ENCODE measurements at places on chromosomes 5 and 9.

DNA sequence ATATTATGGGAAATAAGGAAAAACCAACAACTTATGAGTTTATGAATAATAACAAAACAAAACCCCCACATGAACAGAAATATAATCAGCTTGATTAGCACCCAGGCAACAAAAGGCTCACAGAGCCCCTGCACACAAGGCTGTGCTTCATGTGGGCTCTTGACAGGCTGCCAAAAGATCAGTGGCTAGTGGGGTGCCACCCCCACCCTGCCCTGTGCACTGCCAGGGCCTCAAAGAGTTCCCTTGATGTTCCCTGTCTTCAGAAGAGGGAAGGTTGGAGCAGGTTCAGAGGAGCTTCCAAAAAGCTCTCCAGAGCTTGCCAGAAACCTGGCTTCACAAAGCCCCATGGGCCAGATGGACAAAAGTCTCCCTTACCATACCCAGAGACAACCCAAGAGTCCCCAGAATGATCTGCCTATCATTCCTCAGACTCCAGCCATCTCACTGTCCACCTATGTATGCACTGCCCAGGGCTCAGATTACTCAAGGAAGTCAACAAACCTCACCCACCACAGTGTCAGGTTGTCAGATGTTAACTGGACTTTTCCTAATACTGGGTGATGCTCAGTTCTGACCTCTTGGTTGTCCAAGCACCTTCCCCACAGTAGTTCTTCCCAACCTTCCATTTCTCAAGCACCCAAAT, 87.5 kb downstream of the SIL1 start:
- DNase-seq: no peak

- peak; percentile 72 for DNase-seq
Measured at GRCh38 chr9:134025606-134026541, 593 bp downstream of the BRD3OS start.

GRCh38 chr9:105608721-105609598, 51.0 kb downstream of the FKTN start:
- no peak for DNase-seq

GRCh38 chr9:70468291-70468690, 53.8 kb upstream of the KLF9 start:
- DNase-seq: no peak

DNA sequence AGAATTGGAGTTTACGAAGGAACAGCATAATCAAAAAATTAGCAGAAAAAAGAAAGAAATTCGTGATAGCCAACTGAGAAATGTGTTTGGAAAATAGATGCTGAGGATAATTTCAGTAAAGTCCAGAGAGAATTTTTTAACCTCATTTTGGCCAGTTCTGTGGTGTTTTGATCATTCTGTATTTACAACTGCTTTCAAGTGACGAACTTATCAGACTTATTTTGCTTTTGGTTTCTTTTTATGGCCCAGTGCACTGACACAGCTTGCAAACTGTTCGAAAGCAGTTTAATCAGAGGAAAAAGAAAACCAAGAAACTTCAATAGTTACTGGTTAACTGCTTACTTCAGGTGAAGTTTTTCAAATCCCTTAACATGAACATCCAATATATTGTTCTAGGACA, 1.9 kb downstream of the SDHA start:
- no peak for DNase-seq

GRCh38 chr5:157473383-157474320, 13.6 kb downstream of the NIPAL4 start:
- DNase-seq: no peak

DNA sequence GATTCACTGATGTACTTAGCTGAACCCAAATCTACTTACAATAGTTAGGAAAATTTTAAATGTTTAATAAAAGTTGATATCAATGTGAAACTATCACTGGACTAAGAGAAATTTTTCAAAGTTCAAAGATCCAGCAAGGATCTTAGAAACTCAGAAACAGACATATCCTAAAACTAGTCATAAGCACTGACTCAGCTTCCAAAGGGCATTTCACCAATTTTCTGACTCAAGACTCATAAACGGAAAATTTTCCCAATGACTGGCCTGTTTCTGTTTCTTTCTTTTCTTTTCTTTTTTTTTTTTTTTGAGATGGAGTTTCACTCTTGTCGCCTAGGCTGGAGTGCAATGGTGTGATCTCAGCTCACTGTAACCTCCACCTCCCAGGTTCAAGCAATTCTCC, 66.6 kb downstream of the CDC14B start:
- no peak for DNase-seq

DNA sequence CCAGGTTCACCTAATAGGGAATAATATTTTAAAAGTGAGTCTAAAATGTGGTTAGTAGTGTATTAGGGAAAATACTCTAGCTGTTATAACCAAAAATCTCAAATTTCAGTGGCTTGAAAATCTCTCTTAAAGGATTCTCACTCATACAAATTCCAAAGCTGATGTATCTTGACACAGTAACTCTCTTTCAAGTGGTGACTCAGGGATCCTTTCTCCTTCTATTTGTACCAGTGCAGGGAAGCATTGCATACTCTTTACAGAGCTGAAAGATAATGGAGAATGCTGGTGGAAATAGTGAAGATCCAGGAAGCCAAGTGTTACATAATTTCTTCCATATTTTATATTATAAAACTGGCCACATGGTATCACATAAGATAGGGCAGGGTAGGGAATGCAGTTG, 560.2 kb upstream of the CDH9 start:
- DNase-seq: no peak

DNA sequence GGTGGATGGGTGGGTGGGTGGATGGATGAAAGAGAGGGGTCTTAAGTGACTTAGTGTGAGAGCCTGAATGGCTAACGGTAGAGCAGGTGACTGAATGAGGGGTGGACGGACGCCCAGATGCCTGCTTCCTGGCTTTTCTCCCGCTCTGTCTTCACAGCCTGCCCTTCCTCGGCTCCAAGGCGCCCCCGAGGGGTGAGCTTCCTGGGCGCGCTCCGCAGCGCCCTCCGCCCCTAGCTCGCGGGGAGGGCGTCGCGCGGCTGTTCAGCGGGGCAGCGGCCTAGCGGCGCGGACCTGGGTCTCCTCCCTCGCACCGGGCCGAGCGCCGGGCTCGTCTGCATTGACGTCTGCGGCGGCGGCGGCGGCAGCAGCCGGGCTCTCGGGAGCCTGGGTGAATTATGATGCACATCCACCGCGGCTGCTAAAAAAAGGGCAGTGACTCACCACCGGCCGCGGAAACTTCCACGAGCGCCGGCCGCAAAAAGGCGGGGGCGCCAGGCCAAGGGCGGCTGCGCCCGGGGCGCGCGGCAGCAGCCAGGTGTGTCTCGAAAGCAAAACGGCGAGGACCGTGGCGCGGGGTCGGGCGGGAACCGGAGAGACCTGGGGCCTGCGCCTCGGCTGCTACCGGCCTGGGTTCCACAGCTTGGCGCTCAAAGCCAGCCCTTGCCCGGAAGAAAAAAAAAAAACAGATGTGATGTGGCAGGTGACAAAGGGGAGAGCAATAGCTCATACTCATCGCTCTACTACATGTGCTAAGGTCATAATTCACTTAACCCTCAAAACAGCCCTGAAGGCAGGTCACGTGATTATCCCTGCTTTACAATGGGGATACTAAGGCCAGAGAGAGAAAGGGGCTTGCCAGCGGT, 143.0 kb upstream of the ADRA1B start:
- DNase-seq: peak; percentile 91

GRCh38 chr9:88534456-88535225, at the start of gene NXNL2:
Gene NXNL2, plus strand, starts transcription at chr9:88535178. Its CDS starts 257 bp downstream, at chr9:88535435.
- no peak for DNase-seq

DNA sequence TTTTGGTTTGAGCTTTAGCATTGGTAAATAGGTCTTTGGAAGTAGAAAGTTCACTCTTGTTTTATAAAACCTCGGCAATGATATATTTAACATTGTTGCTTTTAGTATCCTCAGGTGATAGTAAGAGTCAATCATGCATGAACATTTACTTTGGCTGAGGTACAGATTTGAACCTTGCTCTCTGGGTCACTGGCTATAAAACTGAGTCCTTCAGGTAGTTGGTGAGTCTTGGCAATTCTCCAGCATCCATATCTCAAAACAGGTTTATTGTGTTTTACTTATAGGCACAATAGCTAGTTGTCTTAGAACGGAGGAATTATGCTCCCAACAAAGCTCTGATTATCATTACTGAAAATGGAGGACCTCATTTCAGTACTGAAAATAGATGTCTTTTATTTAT, 75.1 kb downstream of the MAT2B start:
- no peak for DNase-seq

GRCh38 chr5:176171171-176171760, 67.0 kb upstream of the SIMC1 start:
- DNase-seq: no peak

- DNase-seq: no peak
Measured at GRCh38 chr9:128369024-128369706, 2.0 kb upstream of the URM1 start.

DNA sequence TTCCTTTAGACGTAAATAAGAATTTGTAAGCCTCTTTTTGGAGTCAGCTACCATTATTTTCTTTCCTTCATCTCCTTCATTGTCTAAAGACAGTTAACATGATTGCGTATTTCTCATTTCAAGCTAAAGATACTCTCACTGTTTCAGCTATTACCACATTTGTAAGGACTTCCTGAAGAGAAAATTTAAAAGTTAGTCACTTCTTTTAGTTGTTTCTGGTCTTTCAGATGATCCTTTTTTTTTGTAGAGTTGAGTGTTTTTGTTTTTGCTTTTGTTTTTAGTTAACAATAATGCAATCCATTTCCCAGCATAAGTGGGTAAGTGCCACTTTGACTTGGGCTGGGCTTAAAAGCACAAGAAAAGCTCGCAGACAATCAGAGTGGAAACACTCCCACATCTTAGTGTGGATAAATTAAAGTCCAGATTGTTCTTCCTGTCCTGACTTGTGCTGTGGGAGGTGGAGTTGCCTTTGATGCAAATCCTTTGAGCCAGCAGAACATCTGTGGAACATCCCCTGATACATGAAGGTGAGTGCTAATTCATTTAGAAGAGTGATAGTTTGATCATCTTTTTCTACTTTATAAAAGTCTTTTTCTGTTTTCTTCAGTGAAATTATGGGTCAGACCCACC, 2.0 kb downstream of the IL31RA start:
- DNase-seq: no peak

DNA sequence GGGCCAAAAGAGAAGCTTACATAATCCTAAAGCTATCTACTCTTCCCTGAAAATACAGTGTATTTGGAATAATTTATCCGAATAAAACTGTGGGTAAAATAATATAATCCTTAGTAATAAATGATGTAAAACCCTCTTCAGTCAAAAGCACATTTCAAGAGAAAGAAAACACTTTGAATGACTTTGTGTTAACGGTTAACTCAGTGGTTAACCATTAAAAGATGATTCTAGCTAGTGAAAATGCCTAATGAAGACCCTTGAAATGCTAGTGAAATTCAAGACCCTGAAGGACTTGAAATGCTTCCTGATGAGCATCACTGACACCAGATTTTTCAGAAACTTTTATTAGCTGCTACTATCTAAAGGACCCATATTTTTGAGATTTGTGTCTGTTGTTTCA, 70.7 kb downstream of the COX7C start:
- no peak for DNase-seq

DNA sequence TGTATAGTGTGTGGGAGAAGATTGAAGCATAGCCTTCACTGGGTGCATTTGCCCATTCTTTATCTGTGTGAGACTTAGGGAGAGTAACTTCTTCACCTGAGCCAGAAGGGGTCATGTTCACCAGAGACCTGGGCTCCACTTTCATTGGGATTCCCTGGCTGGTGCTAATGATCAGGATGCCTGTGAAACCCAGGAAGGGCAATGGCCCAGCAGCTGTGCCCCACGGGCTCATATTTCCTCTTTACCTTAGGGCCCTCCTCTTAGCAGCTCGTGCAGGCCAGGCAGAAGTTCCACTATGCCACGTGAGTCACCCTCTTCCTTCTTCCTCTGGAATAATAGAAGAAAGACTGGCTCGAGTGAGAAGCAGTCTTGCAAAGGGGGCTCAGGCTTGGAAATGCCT, 5.0 kb downstream of the PPARGC1B start:
- no peak for DNase-seq

DNA sequence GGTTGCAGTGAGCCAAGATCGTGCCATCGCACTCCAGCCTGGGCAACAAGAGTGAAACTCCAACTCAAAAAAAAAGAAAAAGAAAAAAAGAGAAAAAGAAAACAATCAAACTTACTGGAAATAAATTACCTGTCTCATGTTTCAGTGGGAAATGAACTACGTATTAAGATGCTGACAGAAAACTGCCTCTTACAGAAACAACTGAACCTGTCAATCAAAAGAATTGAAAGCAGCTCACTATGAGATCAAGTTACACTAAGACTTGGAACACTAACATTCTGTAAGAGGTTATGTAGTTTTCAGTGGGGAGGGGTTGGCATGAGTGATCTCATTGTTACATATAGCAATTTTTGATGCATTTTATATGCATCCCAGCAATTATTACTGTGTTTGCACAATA, 64.4 kb upstream of the SPATA31E1 start:
- no peak for DNase-seq

DNA sequence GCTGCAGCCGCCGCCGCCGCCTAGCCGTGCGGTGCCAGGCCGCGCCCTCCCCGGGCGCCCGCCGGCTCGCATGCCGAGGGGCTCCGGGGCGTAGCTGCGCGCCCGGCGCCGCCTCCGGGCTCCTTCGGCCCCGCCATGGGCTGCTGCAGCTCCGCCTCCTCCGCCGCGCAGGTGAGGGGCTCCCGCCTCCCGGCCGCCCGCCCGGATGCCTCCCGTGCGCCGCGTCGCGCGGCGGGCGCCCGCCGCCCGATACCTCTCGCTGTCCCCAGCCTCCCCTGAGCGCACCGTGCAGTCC, 230 bp downstream of the SLC44A1 start:
- no peak for DNase-seq

GRCh38 chr5:102561894-102562760, 63.3 kb upstream of the SLCO6A1 start:
- peak; percentile 6 for DNase-seq

- DNase-seq: no peak
Measured at GRCh38 chr5:9564752-9565151, 18.9 kb upstream of the SEMA5A start.

DNA sequence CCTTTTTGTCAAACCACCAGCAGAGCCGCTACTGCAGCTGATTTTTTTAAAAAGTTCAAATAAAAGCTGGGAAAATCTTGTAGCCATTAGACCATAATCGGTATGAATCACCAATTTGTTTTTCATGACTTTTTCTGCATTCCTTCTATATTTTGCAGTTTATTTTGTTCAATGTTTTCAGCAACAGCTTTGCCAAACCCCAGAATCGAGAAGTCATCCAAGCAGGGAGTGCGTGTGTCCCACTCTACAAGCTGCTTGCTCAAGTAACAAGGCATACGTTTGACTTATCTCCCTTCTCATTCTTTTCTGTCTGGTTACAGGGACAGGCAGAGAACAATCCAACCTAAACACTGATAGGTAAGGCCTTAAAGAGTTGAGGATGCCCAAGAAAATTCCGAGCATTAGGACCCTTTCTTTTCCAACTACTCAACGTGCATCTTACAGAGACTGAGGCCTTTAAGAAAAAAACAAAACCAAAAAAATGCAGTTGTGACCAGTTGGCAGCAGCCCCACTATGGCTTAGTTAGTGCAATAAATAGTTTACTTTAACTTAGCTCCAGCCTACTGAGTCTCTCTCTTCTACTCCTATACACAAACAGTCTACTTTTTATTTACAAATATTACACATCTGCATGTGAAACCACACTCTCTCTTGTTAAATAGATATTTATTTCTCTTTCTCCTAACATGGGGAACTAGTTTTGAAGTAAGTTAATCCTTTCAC, 134.7 kb upstream of the SLIT3 start:
- DNase-seq: no peak

- DNase-seq: no peak
Measured at GRCh38 chr9:74309654-74310053, 187.5 kb upstream of the RORB start.
